ENCODE measurements at places on chromosomes 4 and X.

DNA sequence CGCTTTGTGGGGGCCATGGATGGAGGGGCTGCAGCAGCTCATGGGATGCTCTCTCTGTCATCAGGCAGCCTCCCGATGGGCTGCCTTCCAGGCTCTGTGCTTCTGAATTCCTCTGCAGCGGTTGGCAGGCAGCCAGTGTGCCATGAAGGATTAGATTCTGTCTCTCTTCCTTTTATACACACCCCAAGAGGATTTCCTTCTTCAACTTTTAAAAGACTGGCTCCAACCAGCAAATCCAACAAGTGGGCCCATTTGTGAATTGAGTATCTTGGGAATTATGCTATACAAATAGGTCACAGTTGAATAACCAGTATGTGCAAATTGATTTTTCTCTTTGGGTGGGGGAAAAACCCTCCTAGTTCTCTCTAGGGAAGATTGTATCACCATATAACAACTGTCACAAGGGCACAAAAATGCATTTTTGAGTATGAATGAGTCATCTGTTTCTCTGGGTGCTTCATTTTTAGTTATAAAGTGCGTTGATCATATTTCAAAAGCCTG lies 96.8 kb upstream of the FAT1 start:
- no peak for ATAC-seq

DNA sequence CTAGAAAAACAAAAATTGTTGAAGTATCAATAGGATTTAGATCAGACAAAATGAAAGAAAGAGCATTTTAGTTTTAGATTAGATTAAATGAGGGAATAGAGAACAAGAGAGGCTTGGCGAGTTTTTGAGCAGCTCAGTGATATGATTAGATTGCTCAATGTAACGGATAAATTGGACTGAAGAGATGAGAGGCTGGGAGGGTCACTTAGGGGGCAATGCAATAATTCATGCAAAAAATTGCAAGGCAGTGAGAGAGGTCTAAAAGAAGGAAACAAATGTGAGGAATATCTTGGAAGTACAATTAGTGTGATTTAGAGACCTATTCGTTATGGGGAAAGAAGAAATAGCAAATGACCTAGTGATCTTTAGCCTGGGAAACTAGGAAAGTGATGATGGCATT lies 50.3 kb upstream of the BMP3 start:
- ATAC-seq, result no peak

DNA sequence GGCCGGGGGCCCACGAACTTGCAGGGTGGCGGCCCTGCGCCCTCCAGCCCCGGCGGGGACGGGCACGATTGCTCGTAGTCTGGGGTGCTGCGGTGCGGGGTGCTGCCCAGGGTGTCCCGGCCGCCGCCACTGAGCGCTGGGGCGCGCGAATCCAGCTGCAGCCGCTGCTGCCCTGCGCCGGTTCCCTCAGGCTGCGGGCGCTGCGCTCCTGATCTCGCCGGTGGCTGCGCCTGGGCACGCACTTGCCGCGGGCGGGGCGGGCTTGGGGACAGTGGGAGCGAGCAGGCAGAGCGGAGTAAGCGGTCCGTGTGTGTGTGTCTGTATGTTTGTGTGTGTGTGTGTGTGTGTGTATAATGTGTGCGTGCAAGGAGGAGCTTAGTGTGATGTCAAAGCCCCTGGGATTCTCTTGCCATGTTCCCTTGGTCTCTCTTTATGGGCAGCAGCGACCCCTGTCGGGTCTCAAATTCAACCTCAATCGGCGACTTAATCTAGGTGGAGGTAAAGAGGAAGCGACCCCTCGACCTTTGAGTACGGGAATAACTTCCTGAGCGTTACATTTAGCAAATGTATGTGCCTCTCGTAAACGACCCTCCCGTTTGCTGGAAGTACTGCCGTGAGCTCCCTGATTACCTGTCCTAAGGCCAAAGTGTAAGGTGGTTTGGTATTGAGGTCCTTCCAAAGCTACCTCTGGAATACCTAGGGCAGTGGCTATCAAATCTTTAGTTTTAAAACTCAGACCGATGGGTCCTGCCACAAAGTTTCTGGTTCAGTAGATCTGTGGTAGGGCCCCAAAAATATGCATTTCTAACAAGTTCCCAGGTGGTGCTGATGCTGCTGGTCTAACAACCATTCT lies at the start of gene RNF150:
TSS of gene RNF150 (minus strand) at position 324 of the 853 bp plus-strand sequence.
- peak; percentile 75 for ATAC-seq

DNA sequence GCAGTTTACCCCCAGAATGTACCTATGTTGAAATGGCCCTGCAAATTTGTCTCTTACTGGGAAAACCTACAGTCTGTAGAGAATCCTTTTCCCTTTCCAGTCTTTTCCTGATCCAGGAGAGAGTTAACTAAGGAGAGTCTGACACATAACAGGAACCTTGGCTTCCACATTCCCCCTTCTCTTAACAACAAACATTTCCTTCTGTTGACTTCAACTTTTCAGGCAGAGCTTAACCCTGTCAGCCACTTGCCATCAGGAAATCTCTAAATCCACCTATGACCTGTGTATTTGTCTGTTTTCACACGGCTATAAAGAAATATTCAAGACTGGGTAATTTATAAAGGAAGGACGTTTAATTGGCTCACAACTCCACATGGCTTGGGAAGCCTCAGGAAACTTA lies 45.6 kb upstream of the GPR78 start:
- no peak for ATAC-seq

- no peak for ATAC-seq
Measured at GRCh38 chr4:16203083-16203482, 23.2 kb downstream of the TAPT1 start.

DNA sequence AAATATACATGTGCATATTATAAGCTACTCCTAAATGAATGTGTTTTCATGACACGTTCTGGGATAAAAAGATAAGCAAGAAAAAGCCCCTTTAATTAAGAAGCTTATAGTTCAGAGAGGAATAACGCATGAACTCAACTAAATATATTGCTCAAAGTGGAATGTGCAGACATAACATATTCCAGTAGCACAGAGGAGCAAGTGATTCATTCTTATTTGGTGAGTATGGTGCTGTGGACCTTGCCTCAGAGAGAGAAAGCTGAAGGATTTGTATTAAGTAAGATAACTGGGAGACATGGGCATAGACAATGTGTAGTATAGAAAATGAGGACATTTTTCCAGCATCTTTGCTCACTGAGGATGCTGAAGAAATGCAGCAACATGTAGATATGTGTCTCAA lies 76.8 kb downstream of the CFAP299 start:
- no peak for ATAC-seq

- no peak for ATAC-seq
Measured at GRCh38 chr4:86592553-86593249, 1.4 kb upstream of the PTPN13 start.

DNA sequence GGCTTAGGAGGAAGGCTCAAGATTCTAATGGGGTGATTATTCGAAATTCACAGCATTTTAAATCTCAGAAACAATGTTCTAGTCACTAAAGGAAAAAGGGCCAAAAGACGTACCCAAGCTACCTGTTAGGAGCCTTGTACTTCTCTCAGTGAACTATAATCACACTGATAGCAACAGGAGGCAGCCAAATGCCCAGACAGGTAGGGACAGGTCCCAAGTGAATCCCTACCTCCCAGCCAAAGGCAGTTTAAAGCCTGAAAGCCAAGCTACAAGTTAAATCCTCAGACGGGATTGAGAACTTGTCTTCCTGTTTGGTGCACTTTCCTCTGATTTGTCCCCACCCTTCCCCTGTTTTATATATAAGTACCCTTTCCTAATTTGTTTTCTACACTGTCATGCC lies 24.3 kb upstream of the HHIP start:
- no peak for ATAC-seq

DNA sequence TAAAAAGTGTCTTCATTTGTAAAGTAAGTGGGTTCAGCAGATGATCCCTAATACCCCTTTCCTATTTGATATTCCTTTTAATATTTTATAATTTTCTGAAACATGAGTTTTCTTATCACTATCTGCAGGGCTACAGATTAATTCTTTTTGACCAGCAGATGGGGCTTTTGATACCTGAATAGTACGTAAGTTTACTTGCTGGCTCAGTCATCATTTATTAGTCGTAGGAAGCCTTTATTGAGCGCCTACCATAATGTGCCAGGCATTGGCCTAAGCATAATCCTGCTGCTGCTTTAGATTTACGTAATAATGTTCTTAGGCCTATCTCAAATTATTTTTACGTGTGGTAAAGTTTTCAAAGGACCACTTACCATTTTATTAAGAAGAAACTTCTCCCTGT lies 33.1 kb downstream of the OSTC start:
- ATAC-seq, result no peak

DNA sequence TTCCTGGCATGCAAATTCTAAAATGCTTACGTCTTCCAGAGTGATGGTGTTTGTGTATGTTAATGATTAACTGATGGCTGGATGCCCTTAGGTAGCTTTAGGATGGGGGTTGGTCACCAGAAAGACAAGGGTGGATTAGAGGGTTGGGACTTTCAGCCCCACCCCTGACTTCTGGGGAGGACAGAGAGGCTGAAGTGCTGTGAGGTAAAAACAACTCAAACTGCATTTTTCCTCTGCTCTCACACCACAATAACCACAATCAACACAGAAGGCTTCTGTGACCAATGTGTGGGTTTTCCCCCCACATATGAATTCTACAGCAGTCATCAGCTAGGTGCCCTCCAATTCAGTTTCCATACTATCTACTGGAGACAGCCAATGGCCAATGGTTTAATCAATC lies 18.7 kb upstream of the DDIT4L start:
- peak; percentile 77 for ATAC-seq

GRCh38 chr4:26447378-26447777 lies 42.9 kb downstream of the CCKAR start:
- ATAC-seq, result no peak

DNA sequence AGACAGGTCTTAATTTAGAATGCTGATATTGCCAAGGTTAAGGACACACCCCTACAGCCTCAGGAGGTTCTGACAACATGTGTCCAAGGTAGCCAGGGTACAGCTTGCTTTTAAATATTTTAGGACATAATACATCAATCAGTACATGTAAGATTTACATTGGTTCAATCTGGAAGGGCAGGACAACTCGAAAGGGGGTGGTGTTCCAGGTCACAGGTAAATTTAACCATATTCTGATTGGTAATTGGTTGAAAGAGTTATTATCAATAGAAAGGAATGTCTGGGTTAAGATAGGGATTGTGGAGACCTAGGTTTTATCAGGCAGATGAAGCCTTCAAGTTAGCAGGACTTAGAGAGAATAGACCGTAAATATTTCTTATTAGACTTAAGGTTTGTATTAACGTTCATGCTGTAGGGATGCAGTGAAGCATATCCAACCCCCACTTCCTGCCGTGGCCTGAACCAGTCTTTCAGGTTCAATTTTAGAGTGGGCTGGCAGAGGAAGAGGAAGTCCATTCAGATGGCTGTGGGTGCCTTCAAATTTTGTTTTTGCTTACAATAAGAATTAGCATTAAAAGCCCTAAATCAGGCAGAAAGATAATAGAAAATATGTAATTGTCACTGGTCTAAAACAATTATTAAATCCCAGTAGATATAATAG lies 136.5 kb upstream of the GALNTL6 start:
- ATAC-seq, result peak; percentile 95

DNA sequence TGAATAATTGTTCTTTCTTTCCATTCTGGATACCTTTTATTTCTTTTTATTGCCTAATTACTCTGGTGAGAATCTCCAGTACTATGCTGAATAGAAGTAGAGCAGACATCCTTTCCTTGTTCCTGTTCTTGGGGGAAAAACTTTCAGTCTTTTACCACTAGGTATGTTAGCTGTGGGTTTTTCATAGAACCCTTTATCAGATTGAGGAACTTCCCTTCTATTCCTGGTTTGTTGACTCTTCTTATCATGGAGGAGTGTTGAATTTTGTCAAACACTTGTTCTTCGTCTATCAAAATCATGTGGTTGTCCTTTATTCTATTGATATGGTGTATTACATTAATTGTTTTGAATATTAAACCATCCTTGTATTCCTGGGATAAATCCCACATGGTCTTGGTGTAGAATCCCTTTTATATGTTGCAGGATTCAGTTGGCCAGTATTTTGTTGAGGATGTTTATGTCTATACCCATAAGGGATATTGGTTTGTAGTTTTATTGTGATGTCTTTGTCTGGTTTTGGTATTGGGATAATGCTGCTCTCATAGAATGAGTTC lies 23.6 kb downstream of the SH3BP2 start:
- ATAC-seq, result no peak

DNA sequence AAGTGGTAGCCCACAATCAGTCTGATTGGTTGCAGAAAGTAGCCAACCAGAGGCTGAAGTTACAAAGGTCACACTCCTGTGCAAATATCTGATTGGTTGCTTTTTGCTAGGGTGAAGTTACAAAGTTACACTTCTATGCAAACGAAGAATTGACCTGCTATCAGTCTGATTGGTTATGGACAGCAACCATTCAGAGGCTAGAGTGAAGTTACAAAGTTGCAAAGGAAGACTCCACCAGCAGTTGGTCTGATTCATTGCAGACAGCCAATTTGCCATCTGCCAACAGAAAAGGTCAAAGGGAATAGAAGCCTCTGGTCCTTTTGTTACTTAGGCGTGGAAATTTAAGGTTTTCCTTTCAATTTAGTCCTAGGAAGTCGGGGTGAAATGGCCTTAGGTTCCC lies 377.7 kb downstream of the PRDM5 start:
- no peak for ATAC-seq

- no peak for ATAC-seq
Measured at GRCh38 chr4:173556398-173557131, 26.5 kb upstream of the HAND2 start.

DNA sequence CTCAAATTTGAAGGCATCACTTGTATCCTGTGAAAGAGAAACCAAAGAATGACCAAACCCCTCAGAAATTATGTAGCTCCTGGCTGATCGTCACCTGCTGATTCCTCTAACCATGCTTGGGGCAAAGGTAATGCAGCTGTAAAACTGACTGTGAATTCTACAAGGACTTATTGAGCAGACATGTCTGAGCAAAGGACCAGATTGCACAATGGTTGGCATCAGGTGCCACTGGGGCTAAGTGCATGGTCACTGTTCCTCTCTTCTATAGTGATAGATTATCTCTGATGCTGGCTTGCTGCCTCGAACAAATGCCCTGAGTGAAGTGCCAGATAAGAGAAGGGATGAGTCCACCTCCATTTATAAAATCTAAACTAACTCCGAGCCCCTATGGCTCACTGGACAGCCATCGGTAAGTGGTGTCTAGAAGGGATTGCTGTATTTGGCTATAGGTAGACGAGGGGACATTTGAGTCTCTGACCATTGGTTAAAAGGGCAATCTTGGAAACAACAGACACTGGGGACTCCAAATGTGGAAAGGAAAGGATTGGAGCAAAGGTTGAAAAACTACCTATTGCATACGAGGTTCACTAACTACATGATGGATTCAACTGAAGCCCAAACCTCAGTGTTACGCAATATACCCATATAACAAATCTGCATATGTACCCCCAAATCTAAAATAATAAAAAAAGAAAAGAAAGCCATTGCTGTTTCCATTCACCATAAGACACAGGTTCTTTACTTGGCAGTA lies 110.7 kb upstream of the IGSF1 start:
- ATAC-seq, result no peak

- no peak for ATAC-seq
Measured at GRCh38 chrX:47209508-47210238, 8.8 kb upstream of the CDK16 start.

- ATAC-seq, result no peak
Measured at GRCh38 chr4:74316397-74316796, 8.1 kb downstream of the EPGN start.
